NCI-H2171 treated with DMSO at 0.1 percent for 48 hours (cell line): ENCODE measurements at places on chromosomes 7 and 10.

GRCh38 chr7:130421684-130422083, 19.1 kb downstream of the CEP41 start:
- DNase-seq, result no peak

DNA sequence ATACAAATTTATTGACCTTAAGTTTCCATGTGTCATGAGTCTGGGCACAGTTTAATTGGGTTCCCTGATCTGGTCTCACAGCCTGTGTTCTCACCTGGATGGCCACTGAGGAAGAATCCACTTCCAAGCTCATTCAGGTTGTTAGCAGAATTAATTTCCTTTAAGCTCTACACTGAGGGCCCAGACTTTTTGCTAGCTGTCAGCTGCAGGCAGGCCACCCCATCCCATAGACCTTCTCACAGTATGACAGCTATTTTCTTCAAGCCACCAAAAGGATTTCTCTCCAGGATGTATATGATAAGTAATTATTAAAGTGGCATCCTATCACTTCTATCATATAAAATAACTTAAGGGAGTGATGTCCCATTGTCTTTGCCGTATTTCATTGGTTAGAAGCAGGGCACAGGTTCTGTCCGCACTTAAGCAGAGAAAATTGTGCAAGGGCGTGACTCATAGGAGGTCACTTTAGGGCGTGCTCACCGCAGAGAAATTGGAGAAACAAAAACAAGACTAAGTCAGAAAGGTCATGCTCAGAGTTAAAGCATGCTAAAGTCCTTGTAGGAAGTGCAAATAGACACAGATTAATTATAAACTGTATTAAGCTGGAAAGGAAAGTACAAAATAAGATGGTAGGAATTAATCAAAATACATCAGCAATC, 109.9 kb downstream of the AHR start:
- DNase-seq, result no peak

- no peak for DNase-seq
Measured at GRCh38 chr10:2623675-2624274, 443.6 kb upstream of the PFKP start.

DNA sequence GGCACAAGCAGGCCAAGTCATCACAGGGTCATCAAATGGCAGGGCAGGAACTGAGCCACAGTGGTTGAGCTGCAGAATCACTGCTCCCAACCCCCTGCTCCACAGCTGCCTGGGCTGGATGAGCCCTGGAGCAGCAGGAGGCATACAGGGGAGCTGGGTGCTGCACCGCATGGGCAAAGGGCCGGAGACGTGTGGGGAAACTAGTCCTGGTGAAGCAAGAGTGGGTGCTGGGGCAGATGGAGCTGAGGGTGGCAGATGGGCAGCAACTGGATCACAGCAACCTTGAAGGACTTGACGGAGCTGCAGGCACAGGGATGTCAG, 16.0 kb upstream of the VOPP1 start:
- no peak for DNase-seq

DNA sequence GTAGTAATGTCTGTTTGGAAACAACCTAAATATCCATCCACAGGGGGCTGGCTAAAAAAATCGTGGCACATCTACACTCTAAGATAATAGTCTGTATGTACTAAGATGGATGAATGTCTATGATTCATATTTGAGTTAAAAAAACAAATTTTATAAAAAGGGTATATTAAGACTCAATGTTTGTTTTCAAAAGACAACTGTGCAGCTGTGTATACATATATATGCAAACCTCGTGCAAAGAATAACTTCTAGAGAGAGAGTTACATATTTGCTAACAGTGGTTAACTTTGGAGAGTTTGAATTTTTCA, 323.5 kb downstream of the PLXNA4 start:
- DNase-seq, result no peak

GRCh38 chr7:32681174-32681518, 185.9 kb downstream of the AVL9 start:
- no peak for DNase-seq

GRCh38 chr7:138610671-138611170, 90.4 kb downstream of the SVOPL start:
- no peak for DNase-seq

- DNase-seq, result no peak
Measured at GRCh38 chr10:34606890-34607289, 208.2 kb downstream of the PARD3 start.

DNA sequence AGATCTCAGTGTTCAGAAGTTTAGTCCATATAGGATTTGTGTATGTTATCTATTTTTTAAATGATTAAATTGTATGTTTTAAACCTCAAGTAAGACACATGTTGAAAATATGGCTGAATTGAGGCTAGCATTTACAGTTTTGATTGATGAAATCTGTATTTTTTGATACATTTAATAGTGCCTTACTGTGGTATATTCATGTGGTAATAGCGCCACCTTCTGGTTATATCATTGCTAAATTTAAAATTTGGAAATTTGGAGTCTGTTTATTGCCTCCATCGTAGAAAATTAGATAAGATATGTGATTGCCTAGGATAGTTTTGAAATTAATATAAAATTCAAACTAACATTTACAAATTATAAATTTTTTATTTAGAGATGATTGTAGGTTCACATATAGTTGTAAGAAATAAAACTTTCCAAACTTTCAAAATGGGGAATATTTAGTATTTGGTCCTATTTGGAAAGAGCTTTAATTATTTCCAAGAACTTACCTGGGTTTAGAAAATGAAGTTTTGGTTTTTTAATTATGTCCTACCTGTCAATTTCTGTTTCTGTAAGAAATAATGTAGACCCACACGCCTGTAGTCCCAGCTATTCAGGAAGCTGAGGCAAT, 19.1 kb upstream of the ARMS2 start:
- DNase-seq, result peak; percentile 45

DNA sequence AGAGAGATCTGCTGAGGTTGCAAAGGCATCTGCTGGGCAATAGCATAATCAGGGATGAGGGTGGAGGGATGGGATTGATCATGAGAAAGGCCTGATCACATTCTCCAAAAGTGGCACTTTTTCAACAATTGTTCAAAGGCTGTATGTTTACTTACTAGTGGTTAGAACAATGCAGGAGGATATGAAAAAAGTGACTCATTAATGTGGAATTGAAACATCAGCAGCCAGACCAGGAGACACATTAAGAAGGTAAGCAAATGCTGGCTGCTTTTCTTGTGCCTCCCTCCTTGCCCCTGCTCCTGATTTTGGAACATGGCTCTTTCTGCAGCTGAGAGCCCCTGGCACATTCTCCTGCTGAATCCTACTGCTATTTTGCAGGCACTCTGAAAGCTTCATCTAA, 63.5 kb downstream of the FAM204A start:
- no peak for DNase-seq

- no peak for DNase-seq
Measured at GRCh38 chr10:118960157-118961090, 69.1 kb upstream of the NANOS1 start.

- no peak for DNase-seq
Measured at GRCh38 chr7:20323595-20323994, 7.1 kb upstream of the ITGB8 start.

- DNase-seq, result no peak
Measured at GRCh38 chr7:37037286-37037685, 313.0 kb upstream of the AOAH start.

- no peak for DNase-seq
Measured at GRCh38 chr7:134855442-134855841, 76.0 kb downstream of the CALD1 start.

DNA sequence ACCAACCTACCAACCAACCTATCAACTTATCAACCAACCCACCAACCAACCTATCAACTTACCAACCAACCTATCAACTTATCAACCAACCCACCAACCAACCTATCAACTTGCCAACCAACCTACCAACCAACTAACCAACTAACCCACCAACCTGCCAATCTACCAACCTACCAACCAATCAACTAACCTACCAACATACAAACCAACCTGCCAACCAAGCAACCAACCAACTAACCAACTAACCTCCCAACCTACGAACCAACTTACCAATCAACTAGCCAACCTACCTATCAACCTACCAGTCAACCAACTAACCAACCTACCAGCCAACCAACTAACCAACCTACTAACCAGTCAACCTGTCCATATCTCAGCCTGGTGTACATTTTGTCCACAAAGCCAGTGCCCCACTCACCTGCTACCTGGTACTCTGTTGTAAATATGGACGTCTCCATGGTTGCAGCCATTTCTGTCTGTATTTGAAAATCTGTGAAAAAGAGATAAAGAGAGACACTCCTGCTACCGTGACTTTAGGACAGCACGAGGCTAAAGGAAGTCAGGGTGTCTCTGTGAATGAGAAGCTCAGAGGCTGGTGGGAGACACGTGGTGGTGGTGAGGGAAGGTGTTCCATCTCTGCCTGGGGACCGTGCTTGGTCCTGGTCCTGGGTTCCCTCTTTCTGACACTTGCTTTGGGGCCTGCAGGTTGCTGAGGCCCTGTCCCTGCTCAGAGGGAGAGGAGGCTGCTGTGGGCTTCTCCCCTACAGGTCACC, 41.9 kb upstream of the IL15RA start:
- DNase-seq, result no peak

DNA sequence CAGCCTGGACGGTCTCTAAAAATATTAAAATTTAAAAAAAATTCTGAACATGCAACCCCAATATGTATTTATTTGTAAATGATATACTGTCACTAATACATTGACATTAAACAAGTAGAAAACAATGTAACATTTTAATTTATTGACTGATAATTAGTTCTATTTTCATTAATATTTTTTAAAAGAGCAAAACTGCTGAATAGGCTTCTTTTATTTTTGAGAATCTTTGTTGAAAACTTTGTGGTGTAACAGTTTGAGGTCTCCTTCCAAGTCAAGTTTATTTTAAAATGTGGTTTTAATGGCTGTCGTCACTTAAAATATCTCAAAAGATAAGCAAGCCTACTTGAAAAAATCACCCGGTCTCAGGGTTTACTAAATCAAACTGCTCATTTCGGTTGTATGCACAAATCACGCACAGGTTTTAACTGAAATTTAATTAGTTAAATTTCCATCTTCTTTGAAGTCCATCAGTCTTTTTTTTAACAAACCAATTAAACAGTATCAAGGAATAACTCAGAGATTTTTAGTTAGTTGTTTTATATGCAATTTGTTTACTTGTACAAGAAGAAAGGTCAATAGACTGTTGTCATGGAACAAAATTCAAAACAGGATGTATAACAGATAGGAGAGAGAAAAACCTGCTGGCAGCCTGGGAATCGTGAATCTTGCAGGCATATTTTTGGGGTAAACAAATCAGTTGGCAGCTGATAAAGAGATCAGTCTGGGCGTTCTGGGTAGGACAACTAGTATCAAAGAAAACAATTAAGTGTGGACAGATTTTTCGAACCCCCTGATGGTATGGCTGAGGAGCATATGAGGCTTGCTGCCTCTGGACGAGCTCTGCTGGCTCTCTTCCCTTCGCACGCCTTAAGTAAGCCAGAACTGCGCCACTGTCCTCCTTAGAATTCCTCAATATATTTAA, 9.7 kb upstream of the EDRF1 start:
- DNase-seq, result no peak

GRCh38 chr7:43781726-43782607, 23.5 kb downstream of the BLVRA start:
- no peak for DNase-seq

- DNase-seq, result no peak
Measured at GRCh38 chr10:101476383-101476782, 111.7 kb downstream of the POLL start.

- DNase-seq, result no peak
Measured at GRCh38 chr7:55138663-55139062, 119.8 kb downstream of the EGFR start.

DNA sequence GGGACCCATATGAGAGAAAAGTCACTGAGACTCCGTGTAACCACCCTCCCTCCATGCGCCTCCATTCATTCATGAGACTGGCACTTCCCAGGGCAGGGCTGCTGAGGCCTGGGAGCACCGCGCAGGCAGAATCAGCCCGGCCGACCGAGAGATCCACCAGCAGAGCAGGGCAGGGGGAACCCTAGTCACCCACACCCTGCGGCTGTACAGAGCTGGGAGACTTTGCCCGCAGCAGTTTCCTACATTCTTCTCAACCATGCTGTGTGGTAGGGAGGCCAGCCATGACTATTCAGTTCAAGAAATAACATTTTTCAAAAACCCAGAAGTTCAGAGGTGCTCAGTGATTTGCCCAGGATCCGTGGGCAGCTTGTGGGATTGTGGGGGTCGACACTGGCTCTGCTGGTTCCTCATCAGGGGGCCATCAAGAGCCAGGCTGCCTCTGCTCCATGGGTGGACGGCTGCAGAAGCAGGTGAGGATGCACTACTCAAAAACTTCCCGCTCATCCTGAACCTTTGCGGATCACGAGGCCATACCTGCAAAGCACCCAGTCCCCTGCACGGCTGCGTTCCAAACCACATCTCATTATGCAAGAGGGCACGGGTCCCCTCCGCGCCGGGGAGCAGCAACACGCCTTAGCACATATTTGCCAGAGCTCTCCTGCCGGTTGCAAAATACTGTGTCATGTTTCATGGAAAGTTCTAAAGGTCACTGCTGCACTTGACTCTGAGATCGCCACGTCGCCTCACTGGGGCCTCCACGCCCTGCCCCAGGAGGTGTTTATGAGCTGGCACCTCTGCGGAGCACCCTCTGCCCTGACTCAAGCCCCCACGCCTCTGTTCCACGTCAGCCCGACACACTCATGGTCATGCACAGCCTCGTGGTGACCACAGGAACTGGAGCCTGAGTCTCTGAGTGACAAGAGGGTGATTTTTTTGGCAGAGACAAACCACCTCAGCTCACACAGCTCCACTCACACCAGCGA, 132.0 kb downstream of the PRKAG2 start:
- DNase-seq, result no peak

DNA sequence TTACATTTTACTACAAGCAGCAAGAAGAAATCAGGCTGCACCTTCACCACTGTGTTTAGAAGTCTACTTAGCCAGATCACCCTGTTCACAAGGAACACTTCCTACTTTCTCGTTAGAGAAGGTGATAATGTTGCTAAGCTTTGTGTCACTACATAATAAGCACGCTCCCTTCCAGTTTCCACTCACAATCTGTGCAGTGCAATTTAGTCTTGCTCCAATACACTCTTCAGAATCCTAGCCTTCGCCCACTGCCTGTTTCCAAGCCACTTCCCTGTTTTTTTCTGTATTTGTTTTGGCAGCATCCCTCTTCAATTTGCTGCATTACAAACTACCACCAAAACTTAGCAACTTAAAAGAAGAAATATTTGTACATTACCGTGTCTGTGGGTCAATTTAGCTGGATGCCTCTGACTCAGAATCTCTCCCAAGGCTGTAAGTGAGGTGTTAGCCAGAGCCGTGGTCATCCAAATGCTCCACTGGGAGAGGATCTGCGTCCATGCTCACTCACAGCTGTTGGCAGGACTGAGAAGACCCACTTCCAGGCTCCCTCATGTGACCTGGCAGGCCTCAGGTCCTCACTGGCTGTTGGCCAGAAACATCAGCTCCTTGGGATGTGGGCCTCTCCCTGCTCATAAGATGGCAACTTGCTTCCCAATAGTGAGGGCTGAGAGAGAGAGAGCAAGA, 110.4 kb downstream of the PON1 start:
- no peak for DNase-seq

- peak; percentile 12 for DNase-seq
Measured at GRCh38 chr10:116809483-116810119, 39.7 kb upstream of the ENO4 start.

DNA sequence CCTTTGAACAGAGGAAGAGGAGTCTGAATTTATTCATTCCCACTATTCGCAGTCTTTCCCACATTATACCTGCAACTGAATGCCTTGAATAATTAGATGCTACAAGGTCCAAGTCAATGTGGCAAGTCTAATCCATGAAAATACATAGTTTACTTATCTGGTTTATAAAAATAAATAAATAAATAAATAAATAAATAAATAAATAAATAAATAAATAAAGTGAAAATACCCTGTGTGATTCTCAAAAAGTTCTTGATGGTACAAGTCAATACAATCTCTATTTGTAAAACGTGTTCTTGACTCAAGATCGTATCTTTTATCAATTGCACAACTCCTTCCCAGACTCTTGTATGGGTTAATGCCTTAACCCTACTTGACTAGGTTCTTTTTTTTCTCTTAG, 417.7 kb downstream of the ZWINT start:
- no peak for DNase-seq
